ENCODE measurements at places on chromosomes 7 and 10.

DNA sequence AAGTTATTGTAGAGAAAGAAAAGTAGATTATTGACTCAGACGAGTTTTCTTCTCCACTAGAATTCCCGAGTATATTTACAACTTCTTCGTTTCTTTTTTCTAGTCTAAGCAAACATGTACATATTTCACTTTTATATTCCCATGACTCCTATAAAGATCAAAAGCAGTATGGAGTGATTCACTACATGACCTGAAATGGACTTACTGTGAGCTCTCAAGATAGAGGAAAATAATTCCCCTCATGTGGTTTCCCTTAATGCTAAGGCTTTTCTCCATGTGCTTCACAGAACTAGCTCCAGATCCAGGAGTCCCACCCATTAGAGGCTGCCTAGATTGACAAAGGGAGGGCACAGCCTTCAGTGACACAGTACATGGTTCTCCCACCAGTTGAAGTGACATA, 823.1 kb upstream of the LRRTM3 start:
- no peak for DNase-seq

GRCh38 chr10:103772096-103772845, 83.1 kb downstream of the SH3PXD2A start:
- no peak for DNase-seq

- no peak for DNase-seq
Measured at GRCh38 chr10:68112837-68113236, 3.5 kb downstream of the MYPN start.

- DNase-seq, result no peak
Measured at GRCh38 chr10:26474026-26474425, 35.9 kb downstream of the APBB1IP start.

- no peak for DNase-seq
Measured at GRCh38 chr10:12409613-12410012, 60.3 kb downstream of the CAMK1D start.

- no peak for DNase-seq
Measured at GRCh38 chr7:34752929-34753328, 94.9 kb downstream of the NPSR1 start.

- DNase-seq, result no peak
Measured at GRCh38 chr10:28842321-28842720, 165.0 kb downstream of the BAMBI start.

DNA sequence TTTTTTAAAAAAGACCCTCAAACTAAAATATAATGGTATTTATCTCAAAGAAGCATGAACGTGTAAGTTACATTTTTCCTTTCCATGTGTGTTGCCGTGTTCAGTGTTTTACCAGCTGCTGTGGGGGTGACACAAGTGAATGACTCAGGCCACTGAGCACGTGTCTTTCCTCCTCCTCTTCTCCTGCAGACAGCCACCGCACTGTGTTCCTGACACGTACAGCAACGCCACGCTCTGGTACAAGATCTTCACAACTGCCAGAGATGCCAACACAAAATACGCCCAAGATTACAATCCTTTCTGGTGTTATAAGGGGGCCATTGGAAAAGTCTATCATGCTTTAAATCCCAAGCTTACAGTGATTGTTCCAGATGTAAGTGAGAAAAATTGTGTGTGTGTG, 29.7 kb downstream of the TMEM248 start:
- no peak for DNase-seq

- no peak for DNase-seq
Measured at GRCh38 chr10:18368682-18369081, 228.5 kb downstream of the CACNB2 start.

DNA sequence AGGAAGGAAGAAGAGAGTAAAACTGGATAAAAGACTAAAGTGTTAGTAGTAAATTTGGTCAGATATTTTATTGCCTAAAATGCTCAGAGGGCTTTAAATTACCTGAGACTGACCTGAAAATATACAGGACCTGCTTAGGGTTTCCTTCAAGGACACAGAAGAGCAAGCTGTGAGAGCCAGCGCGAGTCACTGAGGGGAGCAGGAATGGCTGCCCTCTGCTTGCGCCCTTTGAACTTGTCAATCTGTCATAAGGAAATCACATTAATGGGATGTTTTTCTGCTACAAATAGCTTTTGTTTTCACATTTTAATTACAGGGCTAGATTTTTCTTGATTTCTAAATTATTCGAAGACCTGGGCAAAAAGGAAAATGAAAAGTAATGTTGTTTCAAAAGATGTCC, 26.9 kb downstream of the DNAJB9 start:
- DNase-seq, result no peak

DNA sequence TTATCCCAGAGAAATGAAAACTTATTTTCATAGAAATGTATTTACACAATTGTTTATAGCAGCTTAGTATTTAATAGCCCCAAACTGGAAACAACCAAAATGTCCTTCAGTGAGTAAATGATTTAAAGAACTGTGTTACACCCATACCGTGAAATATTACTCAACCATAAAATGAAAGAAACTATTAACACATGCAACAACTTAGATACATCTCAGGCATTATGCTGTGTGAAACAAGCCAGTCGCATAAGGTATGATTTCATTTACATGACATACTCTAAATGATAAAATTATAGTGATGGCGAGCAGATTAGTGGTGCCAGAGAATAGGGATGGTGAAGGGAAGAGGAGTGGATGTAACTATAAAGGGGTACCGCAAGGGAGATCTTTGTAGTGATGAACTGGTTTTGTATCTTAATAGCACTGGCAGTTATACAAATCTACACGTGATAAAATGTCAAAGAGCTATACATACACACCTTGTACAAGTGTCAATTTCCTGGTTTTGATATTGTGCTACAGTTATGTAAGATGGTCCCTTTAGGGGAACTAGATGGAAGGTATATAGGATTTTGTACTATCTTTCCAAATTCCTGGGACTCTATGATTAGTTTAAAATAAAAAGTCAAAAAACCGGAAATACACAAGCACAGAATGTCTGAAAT, 40.5 kb downstream of the MACC1 start:
- DNase-seq, result no peak

DNA sequence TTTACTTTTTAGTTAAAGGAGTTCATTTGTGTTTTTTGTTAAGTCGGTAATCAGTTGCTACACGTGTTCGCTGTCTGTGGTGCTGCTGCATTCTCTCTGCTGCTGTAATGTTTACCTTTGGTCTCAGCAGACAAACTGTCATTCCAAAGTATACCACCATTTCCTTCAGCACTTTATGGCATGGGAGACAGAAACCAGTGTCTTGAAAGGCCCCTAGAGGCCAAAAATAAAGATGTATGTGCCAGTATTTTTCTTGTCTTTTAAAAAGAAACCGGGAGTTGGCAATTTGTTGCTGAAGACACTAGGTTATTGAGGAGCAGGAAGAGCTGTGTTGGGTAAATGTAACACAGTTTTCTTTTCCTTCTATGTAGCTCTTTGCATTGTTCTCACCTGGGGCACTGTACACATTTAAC, 24.1 kb downstream of the ZNF92 start:
- DNase-seq, result no peak

GRCh38 chr7:129169686-129170440, 18.6 kb upstream of the SMO start:
- DNase-seq, result no peak

DNA sequence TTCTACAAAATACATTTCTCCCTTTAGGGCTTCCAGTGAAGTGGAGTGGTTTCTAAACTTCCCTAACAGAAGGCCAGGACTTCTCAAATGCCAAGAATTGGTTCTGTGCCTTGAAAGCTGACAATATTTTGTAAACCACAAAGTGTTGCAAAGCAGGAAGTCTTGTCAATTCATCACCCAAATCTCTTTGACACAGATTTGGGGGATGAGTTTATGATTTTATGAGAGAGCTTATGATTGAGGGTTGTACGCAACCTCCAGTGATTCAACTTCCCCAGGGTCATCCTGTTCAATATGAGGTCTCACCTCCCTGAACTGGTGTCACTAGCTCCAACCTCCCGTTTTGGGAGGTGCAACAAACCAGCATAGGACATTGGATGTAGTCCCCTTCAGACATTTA, 83.7 kb downstream of the PRLHR start:
- no peak for DNase-seq

- no peak for DNase-seq
Measured at GRCh38 chr10:99555825-99556523, 23.2 kb downstream of the NKX2-3 start.

- no peak for DNase-seq
Measured at GRCh38 chr10:93547522-93547921, 18.9 kb upstream of the FFAR4 start.

DNA sequence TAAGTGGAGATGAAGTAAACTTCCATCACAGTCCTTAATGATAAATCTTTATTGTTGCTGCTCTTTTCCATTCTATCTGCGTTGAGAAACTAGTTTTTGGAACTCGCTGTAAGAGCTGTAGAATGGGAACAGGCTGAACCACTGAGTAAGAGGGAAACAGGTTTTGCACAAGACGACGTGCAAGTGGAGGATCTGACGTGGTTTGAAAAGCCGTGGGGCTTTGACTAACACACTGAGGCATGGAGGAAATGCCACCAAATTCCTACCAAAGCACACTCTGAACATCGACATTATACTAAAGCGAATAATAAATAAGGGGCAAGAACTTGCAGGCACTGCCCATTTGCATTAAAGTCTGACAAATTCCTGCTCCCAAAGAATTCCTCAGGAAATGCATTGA, 160.6 kb downstream of the KLF6 start:
- no peak for DNase-seq

- DNase-seq, result no peak
Measured at GRCh38 chr7:157483515-157483914, 146.7 kb downstream of the DNAJB6 start.

DNA sequence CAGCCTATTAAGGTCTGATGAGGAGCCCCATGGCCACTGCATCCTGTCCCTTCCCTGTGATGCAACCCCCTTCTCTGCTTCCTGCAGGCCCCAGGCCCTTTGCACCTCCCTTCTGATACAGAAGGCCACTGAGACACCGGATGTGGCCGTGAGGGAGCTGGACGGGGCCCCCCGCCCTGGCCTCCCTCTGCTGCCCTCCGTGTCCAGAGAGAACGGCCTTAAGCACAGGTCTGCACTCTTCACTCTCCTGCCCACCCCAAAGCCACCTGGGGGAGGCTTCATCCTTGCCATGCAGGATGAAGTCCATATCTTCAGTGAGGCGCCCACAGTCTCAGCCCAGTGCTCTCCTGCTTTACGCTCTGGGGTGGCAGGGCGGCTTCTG, 86.9 kb upstream of the GNA12 start:
- no peak for DNase-seq

- DNase-seq, result no peak
Measured at GRCh38 chr10:96512524-96513304, 1.0 kb downstream of the TLL2 start.

DNA sequence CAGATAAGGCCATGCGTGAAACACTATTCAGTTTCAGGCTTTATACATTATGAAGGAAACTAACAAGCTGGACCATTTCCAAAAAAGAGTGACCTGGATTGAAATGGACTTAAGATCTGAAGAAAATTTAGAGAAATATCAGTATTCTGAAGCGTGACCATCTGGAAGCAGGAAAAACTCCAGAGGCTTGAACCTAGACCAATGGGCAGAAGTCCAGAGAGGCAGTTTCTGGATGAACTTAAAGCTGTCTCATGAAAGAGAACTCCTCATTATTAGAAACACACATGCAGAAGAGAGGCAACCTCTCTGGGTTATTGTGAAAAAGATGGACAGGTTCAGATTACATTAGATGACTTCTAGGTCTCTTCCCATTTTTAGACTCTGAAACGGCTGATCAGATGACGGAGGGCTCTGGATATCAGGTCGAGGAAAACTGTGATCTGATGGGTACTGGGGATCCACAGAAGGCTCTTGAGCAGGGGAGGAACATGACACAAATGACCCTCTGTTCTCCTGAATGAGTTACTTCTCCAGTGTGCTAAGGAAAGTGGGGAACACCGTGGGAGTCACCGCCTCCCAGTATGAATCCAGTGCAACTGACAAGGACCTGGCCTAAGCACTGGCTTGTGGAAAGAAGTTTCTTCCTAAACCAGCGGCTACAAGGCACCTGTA, 116.5 kb downstream of the SPDYE5 start:
- no peak for DNase-seq

GRCh38 chr10:60951272-60951724, 7.3 kb upstream of the RHOBTB1 start:
- no peak for DNase-seq

DNA sequence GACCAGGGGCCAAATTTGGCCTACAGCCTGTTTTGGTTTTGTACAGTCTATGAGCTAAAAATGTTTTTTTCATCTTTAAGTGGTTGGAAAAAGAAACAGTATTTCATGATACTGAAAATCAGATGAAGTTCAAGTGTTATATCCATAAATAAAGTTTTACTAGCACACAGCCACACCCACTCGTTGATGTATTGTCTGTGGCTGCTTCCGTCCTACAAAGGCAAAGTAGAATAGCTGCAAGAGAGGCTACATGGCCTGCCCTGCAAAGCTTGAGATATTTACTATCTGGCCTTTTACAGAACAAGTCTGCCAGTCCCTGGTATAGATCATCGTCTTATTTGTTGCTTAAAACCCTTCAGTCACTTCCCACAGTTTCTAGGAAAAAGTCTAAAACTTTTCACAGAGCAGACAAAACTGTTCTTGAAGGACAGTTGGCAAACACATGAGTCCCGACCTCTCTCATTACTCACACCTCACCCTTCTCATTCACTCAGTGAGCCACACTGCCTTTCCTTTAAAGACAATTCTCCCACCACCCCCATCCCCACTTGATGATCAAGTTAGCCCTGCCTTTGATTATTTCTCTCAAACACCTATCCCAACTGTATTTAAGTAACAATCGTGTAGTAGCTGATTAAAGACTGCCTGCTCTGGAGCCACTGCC, 9.9 kb downstream of the RHEB start:
- DNase-seq, result no peak

- DNase-seq, result no peak
Measured at GRCh38 chr10:131636841-131637724, 263.7 kb upstream of the PPP2R2D start.

- DNase-seq, result no peak
Measured at GRCh38 chr7:595621-596010, 76.0 kb upstream of the PDGFA start.

DNA sequence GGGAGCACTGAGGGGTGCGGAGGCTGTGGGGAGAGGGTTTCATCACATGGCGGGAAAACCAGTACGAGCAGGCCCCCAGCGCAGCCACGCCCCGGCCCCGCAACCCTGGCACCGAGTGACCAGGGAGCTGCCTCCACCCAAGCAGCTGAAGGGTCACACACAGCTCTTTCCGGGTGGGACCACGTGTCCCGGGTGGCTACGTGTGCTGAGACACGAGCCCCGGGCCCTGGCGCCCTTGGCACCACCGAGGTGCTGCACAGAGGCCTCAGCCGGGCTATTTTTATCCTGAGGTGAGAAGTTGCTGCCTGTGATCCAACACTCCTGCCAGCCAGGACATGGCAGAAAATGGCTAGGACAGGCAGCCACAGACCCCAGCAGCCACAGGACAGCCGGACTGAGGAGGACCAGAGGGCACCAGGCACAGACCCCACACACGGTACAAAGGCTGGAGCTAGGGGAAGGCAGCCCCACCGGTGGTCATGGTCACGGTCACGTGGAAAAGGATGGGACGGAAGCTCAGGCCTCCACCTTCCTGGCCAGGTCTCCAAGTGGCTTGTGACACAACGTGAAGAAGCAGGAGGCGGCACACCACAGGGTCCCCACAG, 223.7 kb downstream of the MAD1L1 start:
- no peak for DNase-seq

- DNase-seq, result no peak
Measured at GRCh38 chr10:42864575-42864974, 82.0 kb downstream of the BMS1 start.
